ENCODE measurements at places on chromosomes 13 and 19.

DNA sequence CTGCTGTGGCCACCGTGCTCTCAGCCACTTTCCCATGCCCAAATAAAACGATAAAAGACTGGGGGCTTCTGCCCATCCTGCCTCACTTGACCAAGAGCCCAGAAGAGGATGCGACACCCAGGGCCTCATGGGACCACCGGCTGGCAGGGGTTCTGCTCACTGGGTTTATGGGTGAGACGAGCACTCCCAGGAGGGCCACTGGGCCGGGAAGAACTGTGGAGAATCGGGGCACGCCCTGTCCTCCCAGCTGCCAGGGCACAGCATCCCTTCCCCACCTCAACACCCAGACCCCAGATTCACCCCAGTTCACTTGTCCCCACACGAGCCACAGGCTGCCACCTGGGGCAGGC, 4.7 kb upstream of the F10 start:
- DNase-seq = no peak

DNA sequence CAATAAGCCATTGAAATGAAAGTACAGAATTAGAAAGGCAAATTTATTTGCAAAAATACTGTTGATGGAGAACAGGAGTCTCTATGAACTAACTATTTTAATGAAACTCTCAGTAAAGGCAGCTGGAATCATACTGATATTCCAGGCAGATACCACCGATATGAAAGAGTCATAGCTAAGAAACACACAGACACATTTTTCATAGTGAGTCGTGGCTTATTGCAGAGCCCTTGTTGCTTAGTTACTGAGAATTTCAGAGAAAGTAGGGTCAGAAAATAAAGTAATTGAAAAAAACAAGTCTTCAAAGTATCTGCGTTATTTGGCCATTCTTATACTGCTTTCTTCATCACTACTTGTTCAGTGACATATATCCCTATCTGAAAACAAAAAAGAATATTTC, 1890.9 kb downstream of the PCDH9 start:
- no peak for DNase-seq

- no peak for DNase-seq
These were observed 6.0 kb downstream of the PLPPR2 start for GRCh38 chr19:11361037-11361770.

DNA sequence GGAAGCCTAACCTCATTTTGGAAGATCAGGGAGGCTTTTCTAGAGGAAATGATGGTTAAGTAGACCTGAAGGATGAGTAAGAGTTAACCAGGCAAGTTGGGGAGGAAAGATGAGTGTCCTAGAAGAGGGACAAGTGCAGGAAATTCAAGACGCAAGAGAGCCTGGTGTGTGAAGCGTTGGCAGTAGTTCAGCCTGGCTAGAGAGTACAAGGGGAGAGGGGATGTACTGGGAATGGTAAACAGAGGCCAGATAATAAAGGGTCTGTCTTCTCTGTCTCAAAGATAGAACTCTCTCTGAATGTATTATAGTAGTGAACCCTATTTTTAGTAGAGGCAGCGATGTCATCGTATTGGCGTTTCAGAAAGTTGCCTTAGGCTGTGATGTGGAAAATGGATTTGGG, 9.7 kb downstream of the DPY19L3 start:
- no peak for DNase-seq

DNA sequence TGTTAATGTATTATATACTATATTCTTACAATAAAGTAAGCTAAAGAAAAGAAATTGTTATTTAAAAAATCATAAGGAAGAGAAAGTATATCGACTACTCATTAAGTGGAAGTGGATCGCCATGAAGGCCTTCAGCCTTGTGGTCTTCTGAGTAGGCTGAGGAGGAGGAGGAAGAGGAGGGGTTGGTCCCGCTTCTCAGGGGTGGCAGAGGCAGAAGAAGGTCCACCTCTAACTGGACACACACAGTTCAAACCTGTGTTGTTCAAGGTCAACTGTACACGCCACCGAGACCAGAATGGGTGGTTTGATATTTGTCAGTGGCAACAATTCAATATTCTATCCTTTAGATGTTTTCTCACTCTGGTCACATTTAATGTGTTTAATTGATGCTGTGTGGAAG, 67.2 kb downstream of the ALOX5AP start:
- DNase-seq = no peak

DNA sequence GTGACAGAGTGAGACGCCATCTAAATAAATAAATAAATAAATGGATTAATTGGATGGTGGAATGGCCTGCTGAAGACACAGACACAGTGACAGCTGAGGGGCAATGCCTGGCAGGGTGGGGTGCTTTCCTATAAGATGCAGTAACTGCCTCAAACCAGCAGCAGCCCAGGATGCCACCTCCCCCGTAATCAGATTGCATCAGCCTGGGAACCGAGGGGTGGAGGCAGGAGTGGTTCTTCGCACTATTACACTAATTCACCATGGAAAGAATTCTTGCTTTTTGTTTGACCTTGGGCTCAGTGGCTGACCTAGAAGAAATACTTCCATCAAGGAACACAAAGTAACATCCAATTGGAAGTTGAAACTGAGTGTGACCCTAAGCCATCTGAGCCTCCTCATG, 31.6 kb upstream of the USP12 start:
- no peak for DNase-seq

DNA sequence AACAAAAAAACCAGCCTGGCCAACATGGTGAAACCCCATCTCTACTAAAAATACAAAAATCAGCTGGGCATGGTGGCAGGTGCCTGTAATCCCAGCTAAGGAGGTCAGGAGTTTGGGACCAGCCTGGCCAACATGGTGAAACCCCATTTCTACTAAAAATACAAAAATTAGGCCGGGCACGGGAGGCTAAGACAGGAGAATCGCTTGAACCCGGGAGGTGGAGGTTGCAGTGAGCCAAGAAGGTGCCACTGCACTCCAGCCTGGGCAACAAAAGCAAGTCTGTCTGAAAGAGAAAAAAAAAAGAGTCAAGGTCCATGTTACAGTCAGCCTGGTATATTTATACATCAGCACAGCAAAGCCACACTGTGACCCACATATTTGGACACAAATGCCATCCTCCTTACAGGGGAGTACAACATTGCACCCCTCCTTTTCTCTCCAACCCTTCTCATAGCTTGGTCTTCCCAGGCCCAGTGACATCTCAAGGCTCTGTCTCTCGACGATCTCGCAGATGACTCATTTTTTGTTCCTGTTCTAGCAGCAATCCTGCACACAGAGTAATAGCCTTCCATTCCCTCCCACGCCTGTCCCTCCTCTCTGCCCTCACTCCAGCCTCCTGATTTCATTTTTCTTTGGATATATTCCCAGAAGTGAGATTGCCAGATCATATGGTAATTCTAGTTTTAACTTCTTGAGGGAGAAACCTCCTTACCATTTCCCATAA, 21.0 kb upstream of the DPP9 start:
- no peak for DNase-seq

GRCh38 chr19:8367327-8368001, 3.5 kb downstream of the ANGPTL4 start:
- DNase-seq = no peak

DNA sequence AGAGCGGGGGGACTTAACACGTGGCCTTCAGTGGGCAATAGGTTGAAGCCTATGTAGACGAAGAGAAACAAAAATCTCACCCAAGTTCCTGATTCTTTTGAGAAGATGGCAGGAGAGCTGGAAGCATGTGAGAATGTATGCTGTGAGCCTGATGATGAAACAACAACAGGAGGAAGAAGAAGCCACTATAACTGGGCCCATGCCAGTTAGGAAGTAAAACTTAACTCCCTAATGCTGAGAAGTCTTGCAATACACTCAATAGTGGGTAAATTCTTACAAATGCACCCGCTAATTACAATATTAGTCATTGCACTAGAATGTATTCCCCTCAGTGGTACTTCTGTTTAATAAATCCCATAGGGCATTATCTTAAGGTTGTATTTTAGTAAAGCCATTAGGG, 9.1 kb downstream of the PCDH17 start:
- no peak for DNase-seq

DNA sequence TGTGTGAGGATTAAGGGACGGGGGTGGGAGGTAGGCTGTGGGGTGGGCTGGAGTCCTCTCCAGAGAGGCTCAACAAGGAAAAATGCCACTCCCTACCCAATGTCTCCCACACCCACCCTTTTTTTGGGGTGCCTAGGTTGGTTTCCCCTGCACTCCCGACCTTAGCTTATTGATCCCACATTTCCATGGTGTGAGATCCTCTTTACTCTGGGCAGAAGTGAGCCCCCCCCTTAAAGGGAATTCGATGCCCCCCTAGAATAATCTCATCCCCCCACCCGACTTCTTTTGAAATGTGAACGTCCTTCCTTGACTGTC, 5.5 kb downstream of the FOSB start:
- DNase-seq = no peak

- DNase-seq = no peak
These were observed 269.3 kb upstream of the MIR17HG start for GRCh38 chr13:91078093-91078679.

GRCh38 chr13:105625691-105626090, 909.8 kb downstream of the EFNB2 start:
- no peak for DNase-seq

DNA sequence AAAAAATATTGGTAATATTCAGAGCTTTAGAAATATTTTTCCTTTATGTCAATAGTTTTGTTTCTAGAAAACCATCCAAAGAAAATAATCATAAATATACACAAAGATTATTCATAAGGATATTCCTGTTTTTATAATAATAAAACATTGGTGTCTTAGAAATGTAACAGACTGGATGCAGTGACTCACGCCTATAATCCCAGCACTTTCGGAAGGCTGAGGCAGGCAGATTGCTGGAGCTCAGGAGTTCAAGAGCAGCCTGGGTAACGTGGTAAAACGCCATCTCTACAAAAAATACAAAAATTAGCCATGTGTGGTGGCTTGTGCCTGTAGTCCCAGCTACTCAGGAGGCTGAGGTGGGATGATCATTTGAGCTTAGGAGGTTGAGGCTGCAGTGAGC, 106.8 kb downstream of the DHRS12 start:
- no peak for DNase-seq

- DNase-seq = no peak
These were observed 4.7 kb downstream of the VRK3 start for GRCh38 chr19:50020481-50020880.

GRCh38 chr13:27969082-27969865, at the start of gene CDX2:
TSS of gene CDX2 (minus strand) at chr13:27969315. CDS start at chr13:27969006, 309 bp downstream.
- no peak for DNase-seq

DNA sequence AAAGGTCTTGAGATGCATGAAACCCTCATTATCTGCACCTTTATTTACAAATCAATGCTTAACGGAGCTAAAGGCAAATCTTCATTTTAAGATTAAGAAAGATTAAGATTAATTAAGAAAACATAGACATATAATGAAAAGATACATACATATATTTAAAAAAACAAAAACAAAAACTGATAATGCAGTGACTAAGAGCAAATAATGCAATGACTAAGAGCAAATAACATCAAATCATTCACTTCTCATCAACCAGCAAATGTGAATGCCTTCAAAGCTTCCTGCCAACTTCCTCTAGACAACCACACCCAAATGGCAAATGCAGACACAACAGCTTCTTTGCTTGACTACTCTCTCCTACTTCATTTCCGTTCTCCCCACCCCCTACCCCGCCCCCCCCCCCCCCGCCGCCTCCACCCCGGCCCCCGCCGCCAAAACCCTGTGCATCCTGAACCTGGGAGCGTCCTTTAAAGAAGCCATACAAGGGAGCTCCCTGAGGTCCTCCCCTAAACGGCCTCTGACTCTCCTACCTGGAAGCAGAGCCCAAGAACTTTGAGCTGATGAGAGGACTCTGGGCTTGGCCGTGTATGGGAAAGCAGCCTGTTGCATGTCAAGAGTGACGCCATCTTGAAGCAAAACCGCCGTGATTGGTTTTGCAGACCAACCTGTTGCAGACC, 24.5 kb downstream of the TEX101 start:
- DNase-seq = no peak

DNA sequence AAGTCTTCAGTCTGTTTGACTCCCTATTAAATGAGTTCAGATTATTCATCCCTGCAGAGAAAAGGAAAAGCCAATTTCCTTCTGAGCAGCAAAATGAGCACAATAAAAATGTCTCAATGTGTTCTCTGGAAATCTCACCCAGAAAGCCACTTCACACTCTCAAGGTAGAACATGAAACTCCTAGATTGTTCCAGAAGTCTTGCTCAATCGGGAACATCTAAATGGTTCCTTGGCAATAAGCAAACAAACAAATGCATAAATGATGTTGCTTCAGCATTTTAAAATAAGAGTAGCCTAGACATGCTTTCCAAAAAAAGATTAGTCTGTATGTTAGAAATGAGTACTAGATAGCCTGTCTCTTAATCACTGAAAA, 59.7 kb upstream of the TNFRSF19 start:
- DNase-seq = no peak

DNA sequence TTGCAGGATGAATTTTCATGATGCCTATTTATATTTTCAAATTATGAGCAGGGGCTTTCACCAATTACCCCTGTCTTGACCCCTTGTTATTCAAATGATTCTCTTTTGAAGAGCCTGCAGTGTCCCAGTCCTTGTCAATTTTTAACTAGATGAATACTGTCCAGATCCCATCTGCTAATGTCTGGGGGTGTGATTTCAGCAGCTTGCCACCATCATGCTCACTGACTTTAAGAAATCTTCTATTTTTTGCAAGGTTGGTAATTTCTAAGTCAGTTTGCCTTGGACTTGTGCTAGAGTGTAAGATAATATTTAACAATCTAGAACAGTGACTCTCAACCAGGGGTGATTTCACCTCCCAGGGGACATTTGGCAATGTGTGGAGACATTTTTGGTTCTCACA, 106.0 kb downstream of the CACNA1A start:
- no peak for DNase-seq

- DNase-seq = no peak
These were observed 16.2 kb upstream of the MIR17HG start for GRCh38 chr13:91331047-91331915.

GRCh38 chr19:29772696-29773095, 39.1 kb upstream of the CCNE1 start:
- DNase-seq = no peak

GRCh38 chr13:83377491-83377890, 504.8 kb downstream of the SLITRK1 start:
- no peak for DNase-seq

GRCh38 chr13:101053301-101054093, 362.8 kb downstream of the NALCN start:
- no peak for DNase-seq

- no peak for DNase-seq
These were observed 13.0 kb downstream of the ZNF490 start for GRCh38 chr19:12597594-12597993.

DNA sequence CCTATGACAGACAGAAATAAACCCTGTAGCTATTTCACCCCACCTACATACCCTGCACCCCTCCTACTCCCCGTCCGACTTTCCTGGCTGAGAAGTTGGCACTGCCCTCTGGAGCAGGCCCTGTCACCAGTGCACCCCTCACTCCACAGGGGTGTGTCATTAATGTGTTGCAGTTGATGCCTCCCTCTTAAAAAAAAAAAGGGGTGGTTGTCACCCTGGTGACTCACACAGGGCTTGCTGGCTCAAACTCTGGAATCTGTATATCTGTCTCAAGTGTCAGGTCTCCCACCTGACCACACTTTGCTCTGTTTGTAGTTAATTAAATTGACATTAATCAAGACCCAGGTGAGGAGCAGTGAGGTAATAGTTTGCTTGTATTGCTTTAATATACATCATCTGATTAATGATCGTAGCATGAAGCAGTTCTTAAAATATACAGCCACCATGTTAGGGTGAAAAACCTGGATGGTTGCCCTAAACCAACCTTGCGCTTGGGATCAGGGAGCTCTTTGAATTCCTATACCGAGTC, 2.0 kb upstream of the GATAD2A start:
- no peak for DNase-seq
